ENCODE measurements at places on chromosomes 5 and 9. TPM values are rescaled to one million over a fixed set of nuclear protein-coding genes. Genes with fewer than 3 reads are reported as not detected.
A peak's percentile ranks its signal among the peaks of the same experiment; 100 is the strongest.

DNA sequence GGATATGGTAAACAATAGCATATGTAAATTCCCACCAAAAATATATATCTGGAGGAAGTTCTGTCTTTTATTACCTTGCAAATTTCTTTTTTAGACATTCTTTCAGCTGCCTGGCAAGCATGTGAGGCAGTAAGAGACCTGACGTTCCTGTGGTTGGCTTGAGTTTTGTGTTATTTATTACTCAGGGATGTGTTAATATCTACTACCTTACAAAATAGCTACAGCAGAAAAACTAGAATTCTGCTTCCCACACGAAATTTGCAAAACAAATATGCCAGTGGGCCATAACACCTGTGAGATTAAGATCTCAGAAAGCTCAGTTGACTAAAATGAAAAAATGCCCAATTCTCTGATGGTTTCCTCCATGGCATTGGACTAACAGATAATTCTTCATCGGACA lies 274.2 kb downstream of the TMEM167A start:
- H3K4me1 ChIP-seq: no peaks in the 10 kb centered on the region
- no peak overlapping the region for H3K4me3 ChIP-seq
- no peak for DNase-seq
- H3K27me3 ChIP-seq: no peaks in the 10 kb centered on the region

GRCh38 chr9:121861501-121862180 lies 210.2 kb downstream of the DAB2IP start:
- no peak overlapping the region for H3K4me3 ChIP-seq
- peaks cover 5% of the 10 kb centered on the region for H3K27me3 ChIP-seq
- H3K27ac ChIP-seq: no peak overlapping the region
- no peaks in the 10 kb centered on the region for H3K36me3 ChIP-seq
- peak; percentile 31 for DNase-seq

DNA sequence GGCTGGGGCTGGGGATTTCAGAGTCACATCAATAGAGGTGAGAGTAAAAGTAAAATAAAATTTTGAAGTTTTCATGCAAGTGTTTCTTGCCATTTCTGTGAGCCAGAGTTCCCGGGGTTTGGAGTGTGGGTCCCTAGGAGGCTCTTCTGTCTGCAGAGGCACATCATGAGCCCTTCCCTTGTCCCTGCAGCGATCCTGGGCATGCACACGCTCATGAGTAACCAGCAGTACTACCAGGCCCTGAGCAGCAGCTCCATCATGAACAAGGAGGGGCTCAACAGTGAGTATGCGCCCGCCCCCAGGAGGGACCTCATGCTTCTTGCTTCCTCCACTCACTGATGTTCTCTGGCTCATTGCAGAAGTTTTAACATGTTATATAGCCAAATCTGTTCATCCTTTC lies 61.1 kb downstream of the TMOD1 start:
- H3K4me3 ChIP-seq: no peak overlapping the region

DNA sequence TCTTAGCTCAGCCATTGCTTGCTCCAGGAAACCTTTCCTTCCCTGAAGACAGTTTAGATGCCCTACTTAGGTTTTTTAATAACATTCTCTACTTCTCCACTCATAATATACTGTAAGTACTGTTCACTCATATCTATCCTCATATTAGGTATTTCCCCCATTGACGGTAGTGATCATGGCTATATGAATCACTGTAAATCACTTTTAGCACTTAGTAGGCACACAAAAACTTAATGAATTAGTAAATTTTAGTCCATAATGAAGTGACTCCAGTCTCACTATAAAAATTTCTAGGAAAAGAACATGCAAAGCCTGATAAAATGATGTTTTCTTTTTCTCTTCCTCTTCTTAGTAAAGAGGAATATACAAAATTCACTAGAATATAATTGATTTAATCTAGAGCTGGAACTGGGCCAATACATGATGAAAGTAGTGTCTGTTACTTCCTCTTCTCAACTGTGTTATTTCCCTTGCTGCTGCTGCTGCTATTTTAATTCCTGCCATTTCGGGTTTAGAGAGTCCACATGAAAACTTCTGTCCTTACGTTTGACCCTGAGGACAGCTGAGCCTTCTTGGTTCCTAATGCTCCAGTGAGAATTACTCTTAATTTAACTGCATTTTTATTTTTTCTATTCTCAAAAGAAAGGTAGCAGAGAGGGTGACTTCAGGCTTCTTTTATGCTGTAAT lies 73.5 kb downstream of the LNPEP start:
- H3K4me1 ChIP-seq: no peaks in the 10 kb centered on the region
- no peaks in the 10 kb centered on the region for H3K36me3 ChIP-seq
- no peak for DNase-seq
- H3K27me3 ChIP-seq: no peaks in the 10 kb centered on the region
- H3K4me3 ChIP-seq: no peak overlapping the region
- no peak overlapping the region for H3K27ac ChIP-seq

DNA sequence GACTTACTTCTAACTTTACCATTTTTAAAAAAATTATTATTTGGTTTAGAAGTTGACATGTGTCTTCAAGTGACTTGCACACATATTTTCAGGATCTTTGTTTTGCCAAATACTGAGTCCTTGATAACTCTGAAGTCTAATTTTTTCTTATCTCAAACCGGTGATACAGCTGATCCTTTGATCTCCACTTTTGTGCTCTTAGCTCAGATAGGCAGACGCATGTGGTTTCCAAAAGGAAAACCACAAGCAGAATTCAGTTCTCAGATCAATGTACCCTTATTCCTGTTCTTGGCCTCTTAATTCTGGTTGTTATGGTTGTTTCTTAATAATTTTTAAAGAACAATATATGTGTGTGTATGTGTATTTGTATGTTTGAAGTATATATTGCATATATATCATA lies 238.3 kb upstream of the EDIL3 start:
- no peak overlapping the region for H3K27ac ChIP-seq
- no peak for DNase-seq
- no peaks in the 10 kb centered on the region for H3K27me3 ChIP-seq
- H3K4me1 ChIP-seq: no peaks in the 10 kb centered on the region
- no peaks in the 10 kb centered on the region for H3K36me3 ChIP-seq
- no peak overlapping the region for H3K4me3 ChIP-seq

DNA sequence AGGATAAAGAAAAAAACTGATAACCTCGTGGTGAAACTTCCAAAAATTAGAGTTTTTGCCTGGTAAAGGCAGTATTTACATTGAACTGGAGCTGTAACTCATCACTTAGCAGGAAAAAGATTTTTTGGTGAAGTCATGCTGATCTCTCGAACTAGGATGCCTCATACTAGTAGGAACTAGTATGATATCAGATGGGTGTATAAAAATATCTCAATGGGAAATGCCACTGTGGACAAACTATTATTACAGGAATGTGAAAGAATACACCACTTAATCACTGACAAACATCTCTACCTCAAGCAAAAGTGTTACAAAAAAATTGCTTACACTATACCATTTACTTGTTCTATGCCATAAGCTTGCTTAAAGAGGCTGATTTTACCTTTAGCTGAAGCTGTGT lies 28.4 kb downstream of the RFX3 start:
- no peaks in the 10 kb centered on the region for H3K4me1 ChIP-seq
- no peak overlapping the region for H3K27ac ChIP-seq
- DNase-seq: no peak
- no peaks in the 10 kb centered on the region for H3K27me3 ChIP-seq
- no peak overlapping the region for H3K4me3 ChIP-seq

DNA sequence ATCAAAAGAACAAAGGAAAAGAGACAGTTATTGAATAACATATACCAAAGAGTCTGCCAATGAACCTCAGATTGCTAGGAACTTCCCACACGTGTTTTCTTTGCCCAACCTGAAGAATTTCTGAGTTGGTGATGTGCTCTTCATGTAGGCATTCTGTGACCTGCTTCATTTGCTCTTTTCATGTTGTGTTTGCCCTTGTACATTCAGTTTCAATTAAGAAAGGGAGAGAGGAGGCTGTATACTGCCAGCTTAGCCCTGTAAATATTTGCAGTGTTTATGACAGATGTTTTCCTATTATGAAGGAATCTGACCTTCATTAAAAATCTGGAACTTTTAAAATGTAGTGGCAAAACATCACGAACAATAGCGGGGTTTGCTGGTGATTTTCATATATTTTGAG lies 168.5 kb downstream of the GAS1 start:
- H3K4me3 ChIP-seq: no peak overlapping the region
- no peak overlapping the region for H3K27ac ChIP-seq
- H3K4me1 ChIP-seq: no peaks in the 10 kb centered on the region
- DNase-seq: no peak
- no peaks in the 10 kb centered on the region for H3K36me3 ChIP-seq

DNA sequence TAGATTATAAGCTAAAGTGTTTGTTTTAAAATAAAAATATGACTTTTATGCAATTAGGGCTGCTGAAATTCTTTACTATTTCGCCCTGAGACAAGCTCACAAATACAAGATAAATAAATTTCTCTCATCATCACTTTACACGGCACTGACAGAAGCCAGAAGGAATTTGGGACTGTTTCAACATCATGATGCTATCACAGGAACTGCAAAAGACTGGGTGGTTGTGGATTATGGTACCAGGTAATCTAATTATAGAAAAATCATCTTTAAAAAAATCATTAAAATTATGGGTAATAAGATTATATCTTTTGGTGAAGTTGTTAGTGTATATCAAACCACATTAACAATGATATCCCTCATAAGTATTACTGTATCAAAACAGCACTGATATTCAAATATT lies 95.0 kb downstream of the MAN2A1 start:
- no peak overlapping the region for H3K27ac ChIP-seq
- H3K4me3 ChIP-seq: no peak overlapping the region
- H3K4me1 ChIP-seq: no peaks in the 10 kb centered on the region
- H3K27me3 ChIP-seq: no peaks in the 10 kb centered on the region
- DNase-seq: no peak

DNA sequence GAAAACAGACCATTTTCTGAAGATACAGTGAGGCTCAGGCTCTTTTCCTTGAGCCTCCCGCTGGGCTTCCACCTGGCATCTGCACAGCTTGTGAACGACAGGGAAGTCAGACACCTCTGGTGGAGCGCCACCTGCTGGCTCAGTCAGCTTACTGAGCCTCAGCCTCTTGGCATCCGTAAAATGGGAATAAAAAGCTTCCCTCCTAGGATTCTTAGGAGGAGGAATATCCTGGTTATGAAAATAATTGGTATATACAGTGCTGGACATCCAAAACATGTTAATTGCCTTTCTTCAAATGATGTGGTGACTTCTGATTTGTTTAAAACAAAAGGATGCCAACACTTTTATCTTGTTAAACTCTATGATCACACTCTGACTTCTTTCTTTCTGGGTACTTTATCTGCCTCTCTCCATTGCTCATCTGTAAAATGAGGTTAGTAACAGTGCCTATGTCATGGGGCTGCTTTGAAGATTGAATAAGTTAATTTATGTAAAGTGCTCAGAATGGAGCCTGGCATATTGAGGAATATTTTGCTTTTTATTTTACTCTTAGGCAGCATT lies 67.5 kb downstream of the MAMDC2 start:
- no peak overlapping the region for H3K4me3 ChIP-seq
- H3K36me3 ChIP-seq: no peaks in the 10 kb centered on the region
- H3K27ac ChIP-seq: no peak overlapping the region
- H3K4me1 ChIP-seq: peaks cover 32% of the 10 kb centered on the region
- no peaks in the 10 kb centered on the region for H3K27me3 ChIP-seq

DNA sequence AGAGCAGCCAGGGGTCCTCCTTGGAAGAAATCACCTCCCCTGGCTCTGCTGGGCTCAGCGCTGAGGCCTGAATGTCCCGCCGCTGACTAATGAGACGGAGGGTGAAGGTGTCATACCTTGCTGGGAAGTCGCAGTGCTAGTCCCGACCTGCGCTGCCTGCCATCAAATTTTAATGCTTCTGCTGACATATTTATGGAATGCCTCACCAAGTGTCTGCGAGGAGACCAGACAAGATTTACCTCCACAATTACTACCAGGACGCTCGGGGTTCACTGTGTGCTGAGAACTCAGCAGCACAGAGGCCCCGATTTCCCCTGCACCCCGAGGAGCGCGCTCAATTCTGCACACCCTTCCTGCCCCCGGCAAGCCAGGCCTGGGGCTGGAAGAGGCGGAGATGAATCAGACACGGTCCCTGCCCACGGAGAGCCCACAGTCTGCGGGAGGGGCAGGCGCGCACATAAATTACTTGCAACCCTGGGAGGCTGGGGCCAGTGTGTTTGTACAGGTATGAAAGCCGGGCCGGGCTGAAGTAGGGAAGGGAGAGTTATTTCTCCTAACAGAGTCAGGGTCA lies 175.2 kb downstream of the PAX5 start:
- H3K4me1 ChIP-seq: no peaks in the 10 kb centered on the region
- H3K27me3 ChIP-seq: no peaks in the 10 kb centered on the region
- H3K4me3 ChIP-seq: no peak overlapping the region
- DNase-seq: no peak

GRCh38 chr5:7364226-7364875 lies 31.6 kb upstream of the ADCY2 start:
- H3K4me3 ChIP-seq: no peak overlapping the region
- H3K27me3 ChIP-seq: no peaks in the 10 kb centered on the region
- H3K4me1 ChIP-seq: no peaks in the 10 kb centered on the region
- no peaks in the 10 kb centered on the region for H3K36me3 ChIP-seq

- H3K27ac ChIP-seq: no peak overlapping the region
- no peak for DNase-seq
- peaks cover 6% of the 10 kb centered on the region for H3K27me3 ChIP-seq
- H3K4me1 ChIP-seq: no peaks in the 10 kb centered on the region
- H3K4me3 ChIP-seq: no peak overlapping the region
- H3K36me3 ChIP-seq: no peaks in the 10 kb centered on the region
These were observed 20.2 kb downstream of the IL7R start for GRCh38 chr5:35876922-35877321.

GRCh38 chr5:10724781-10725507 lies 36.1 kb downstream of the DAP start:
- H3K4me3 ChIP-seq: peak overlapping the region; percentile 48
- H3K27me3 ChIP-seq: no peaks in the 10 kb centered on the region
- peaks cover 60% of the 10 kb centered on the region for H3K4me1 ChIP-seq
- DNase-seq: peak; percentile 75

PRELID1 gene
- 223 TPM for total RNA-seq

TRMT10B gene
- total RNA-seq: 5.5 TPM

BAAT gene
- 0.25 TPM for total RNA-seq

LCN2 gene
- total RNA-seq: 9.2 TPM

ST8SIA4 gene
- total RNA-seq: not detected

ZNF169 gene
- 5.4 TPM for total RNA-seq

PKD2L2 gene
- total RNA-seq: not detected

PCDHB9 gene
- 0.07 TPM for total RNA-seq

GRXCR2 gene
- not detected for total RNA-seq

NHP2 gene
- 260 TPM for total RNA-seq

NRARP gene
- total RNA-seq: 22.2 TPM

PCDHB3 gene
- 0.10 TPM for total RNA-seq

IQGAP2 gene
- 2.0 TPM for total RNA-seq

Data from HCT116 (cell line).